ENCODE measurements at places on chromosomes 2 and 18.

GRCh38 chr18:37435150-37435867 is 130.3 kb downstream of the CELF4 start:
- DNase-seq = no peak

GRCh38 chr18:37460604-37461003 is 105.0 kb downstream of the CELF4 start:
- DNase-seq = no peak

DNA sequence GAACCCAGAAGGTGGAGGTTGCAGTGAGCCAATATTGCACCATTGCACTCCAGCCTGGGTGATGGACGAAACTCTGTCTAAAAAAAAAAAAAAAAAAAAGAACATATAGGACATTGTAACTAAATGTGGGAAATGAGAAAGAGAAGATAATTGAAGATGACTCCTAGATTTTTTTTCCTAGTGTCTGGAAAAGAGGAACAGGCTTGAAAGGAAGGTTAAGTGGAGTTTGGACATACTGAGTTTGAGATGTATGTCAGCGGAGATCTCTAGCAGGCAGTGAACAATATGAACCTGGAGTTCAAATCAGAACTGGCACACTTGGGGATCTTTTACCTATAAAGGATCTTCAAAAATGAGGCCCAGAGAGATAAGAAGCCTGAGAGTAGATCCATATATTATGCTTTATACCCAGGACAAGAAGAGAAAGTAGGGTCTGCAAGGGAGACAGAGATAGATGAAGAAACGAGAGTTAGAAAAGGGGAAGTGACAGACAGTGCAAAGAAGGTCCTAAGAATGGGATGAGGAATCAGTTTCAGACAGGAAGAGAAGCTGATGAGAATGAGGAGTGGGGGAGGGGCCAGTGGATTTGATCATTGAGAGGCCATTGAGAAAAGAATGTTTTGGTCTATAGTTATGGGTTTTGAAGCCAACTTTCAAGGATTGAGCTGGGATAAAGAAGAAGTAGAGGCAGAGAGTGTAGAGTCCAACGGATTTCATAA is 46.9 kb upstream of the CD28 start:
- peak; percentile 49 for DNase-seq

DNA sequence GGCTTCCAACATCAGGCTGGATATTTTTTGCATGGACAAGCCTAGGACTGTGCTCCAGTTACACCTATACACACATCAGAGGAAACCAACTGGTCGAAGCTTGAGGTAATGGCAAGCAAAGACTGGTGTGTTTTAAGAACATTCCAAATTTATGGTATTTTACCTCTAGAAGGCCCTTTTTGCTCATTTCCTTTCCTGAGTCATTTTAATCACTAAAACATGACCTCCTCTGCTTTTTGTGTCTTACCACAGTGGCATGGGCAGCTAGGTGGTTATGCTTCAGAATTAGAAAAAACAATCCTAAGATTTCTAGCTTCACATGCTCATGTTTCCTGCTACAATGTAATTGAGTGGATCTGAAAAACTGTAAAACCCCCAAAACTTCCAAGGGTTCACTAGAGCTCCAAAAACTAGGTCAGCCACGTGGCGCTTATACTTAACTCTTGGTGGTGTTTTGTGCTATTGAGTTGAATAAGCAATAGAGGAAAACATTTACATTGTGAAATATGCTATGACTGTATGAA is 30.6 kb upstream of the CHRNA1 start:
- DNase-seq = no peak

DNA sequence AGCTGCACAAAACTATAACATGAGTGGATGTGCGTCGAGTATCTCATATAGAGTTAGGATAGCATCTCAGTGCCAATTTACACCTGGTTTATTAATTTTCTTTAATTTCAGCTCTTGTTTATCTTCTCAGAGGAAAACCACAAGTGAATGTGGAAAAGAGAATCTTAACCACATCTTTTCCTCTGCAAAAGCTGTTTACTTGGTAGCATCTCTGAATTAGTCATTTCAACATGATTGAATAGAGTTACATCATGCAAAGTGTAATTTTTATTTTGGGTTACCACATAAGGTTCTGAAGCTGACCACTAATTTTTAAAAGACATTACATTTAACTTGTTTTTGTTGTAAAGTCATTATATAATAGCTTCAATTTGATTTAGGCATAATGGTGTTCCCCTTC is 83.8 kb upstream of the FAM237A start:
- no peak for DNase-seq

DNA sequence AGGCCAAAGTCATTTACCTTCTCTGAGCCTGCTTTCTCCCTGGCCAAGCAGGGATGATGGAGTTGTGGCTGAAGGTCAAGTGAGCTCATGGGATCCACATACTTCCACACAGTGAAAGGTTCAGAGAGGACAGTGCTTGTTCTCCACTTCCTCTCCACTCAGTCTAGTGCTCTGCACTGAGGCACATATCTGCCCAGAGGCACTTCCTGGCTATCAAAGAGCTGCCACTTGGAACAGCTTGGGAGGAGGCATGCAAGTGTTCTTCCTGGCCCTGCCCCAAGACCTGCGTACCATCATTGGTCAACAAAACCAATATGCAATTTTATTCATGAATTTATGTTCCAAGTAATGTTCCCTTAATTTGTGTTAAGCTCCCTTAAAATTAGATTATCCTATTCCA is 71.9 kb downstream of the RNF152 start:
- no peak for DNase-seq

- DNase-seq = peak; percentile 22
These were observed 6.5 kb downstream of the CTLA4 start for GRCh38 chr2:203873921-203874631.

DNA sequence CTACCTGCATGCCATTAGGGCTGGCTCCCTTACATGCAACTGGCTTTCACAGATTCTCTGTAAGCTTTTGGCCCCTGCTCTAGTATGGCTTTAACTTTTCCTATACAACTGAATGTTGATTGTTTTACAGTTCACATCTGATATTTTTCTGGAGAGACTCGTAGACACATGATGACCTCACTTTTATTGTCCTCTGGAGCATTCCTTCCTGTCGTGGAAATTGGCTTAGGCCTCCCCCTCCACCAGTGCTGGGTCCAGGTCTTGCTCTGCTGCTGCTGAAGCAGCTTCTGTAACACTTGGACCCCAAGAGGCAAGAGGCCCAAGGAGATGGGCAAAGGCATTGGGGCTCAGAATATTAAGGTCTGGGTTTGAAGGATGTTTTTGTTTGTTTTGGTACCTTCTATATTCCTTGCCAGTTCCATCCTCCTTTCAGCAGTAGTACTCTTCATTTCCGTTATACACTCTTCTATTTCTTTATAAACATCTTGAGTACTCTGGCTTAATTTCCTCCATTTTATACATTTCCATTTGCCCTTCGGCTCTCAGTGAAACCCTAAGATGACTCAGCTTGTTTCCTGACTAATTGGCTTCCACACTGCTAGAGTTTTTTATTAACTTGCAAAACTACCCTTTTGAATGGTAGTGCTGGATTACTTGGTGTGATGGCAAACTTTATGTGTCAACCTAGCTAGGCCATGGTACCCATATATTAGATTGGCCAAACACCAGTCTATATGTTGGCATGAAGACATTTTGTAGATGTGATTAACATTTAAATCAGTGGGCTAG is 219.8 kb downstream of the CDCA7 start:
- DNase-seq = no peak

DNA sequence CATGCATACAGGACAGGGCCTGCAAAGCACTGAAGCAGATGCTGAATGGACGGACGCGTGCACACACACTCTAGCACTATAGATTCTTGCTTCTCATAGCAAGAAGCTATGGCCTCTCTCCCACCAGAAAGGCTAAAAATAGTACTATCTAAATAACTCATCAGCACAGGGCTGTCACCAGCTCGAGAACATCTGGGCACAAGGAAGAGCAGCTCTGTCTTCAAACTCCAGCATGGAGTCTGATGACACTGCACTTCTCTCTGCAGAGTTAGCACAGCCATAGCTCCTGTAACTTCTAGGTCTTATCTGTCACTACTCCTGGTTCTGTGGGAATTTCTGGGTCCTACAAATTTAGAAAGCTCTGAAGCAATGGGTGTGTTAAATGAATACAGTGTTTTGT is 123.5 kb downstream of the MYO5B start:
- no peak for DNase-seq

- DNase-seq = no peak
These were observed 12.5 kb downstream of the FAP start for GRCh38 chr2:162230761-162231160.

DNA sequence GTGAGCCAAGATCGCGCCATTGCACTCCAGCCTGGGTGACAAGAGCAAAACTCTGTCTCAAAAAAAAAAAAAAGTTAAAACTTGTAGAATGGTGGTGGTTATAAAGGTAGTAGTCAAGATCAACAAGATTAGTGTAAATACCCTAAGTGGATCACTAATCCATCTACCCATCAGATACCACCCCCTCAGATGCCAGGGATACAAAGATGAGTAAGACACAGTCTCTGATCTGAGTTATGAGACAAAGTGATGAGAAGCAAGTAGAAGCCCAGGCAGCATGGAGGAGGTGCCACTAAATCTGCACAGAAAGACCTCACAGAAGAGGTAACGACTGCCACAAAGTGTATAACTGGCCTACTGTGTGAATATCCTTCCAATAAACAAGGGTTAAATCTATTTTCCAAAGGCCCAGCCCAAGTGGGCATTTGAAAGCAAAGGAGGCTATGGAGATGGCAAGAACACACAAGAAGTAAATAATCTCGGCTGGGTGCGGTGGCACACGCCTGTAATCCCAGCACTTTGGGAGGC is 20.2 kb downstream of the NFE2L2 start:
- DNase-seq = no peak

GRCh38 chr2:230346465-230346864 is 19.5 kb downstream of the SP140L start:
- no peak for DNase-seq

- DNase-seq = no peak
These were observed 113.4 kb downstream of the AP1S3 start for GRCh38 chr2:223723954-223724411.

Measured in Ammon's horn (tissue), 1 donor.